NCI-H2171 (cell line): ENCODE measurements at places on chromosomes 5 and 9.

GRCh38 chr5:41885286-41885685 lies 15.1 kb upstream of the OXCT1 start:
- no peak for DNase-seq

DNA sequence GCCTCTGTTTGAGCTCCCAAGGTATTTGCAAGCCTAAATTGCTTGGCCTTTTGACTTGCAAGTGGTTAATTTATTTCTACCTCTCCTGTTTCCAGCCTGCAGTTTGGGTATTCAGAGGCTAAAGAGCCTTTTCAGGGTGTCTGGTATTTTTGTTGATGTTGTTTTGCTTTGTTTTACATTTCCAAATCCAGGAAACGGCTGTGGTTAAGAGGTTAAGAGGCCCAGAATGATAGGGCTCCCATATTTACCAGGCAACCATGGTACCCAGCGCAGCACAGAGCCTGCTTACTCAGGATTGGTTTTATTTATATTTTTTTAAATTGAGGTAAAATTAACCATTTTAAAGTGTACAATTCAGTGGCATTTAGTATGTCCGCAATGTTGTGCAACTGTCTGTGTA lies 92.1 kb downstream of the PDZD2 start:
- DNase-seq: no peak

- no peak for DNase-seq
Observed at GRCh38 chr5:22887566-22887965, 34.4 kb upstream of the CDH12 start.

DNA sequence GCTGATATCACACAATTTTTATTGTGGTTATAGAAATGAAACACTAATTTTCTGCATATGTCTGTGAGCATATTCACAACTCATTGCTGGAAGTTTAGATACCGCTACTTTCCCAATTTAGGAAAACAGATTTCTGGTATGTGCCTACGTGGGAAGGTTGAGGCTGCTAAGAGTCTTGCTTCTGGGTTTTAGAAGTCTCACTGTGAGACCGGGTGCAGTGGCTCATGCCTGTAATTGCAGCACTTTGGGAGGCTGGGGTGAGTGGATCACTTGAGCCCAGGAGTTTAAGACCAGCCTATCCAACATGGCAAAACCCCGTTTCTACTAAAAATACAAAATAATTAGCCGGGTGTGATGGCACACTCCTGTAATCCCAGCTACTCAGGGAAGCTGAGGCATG lies 39.6 kb downstream of the UBAP1 start:
- DNase-seq: no peak

GRCh38 chr5:76007904-76008303 lies 75.3 kb upstream of the SV2C start:
- DNase-seq: no peak

DNA sequence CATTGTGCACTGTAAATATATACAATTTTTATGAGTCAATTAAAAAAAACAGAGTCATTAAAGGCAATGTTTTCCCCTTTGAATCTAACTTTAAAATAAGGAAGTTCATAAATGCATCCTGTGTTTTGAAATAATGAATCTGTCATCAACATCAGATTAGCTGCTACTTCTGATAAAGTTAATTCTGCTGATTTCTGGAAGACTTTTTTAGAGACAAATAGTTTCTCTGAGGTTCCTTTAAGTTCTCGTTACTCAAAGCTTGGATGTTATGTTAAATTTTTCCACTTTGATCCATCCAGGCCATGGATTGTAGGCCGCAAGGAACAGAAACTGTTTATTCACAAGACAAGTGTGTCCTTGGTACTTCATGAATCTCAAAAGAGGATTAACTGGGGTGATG lies 115.5 kb downstream of the CARTPT start:
- DNase-seq: no peak

DNA sequence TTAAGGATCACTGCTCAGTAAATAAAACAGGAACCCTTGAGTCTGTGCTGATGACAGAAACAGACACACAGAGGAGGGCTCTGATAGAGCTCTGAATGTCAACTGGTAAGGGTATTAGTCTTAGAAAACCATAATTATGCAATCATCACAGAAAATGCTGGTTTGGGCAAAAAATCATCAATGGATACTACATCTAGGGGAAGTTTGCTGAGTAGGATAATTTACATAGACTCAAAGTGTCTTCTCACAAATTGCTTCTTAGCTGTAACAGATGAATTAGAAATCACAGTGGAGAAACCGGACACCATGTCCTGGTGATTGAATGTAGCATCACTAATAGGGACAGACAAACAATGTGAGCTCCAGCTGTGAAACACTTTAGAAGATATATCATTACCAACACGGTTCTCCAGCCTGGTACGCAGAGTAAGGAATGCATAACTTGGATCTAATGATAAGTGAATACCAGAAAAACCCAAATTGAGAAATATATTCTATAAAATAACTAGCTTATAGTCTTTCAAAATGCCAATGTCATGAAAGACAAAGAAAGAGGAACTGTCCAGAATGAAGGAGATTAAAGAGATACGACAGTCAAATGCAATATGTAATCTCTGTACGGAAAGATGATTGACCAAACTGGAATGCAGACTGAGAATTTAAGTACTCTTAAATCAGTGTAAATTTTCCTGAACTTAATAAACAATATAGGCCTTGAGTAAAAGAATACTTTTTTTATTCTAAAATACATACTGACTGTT lies 17.3 kb downstream of the CHD1 start:
- no peak for DNase-seq

DNA sequence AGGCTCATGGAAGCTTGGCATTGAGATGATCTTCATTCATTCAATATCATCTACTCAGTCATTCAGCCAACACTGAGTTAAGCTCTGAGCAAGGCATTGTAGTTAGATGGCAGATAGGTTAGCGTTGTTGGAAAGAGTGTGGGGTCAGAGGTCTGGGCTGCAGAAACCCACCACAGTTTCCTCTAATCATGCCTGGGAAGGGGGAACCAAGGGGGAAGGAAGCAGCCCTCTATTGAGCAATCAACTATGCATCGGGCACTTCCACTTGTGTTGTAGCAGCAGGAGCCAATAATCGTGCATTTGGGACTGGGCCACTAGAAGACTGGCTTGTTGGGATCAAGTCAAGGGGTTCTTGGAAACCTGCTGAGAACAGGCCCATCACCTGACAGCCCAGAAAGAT lies 139.1 kb downstream of the PIP5K1B start:
- no peak for DNase-seq

GRCh38 chr5:30040488-30041118 lies 1152.9 kb upstream of the CDH6 start:
- peak; percentile 54 for DNase-seq

DNA sequence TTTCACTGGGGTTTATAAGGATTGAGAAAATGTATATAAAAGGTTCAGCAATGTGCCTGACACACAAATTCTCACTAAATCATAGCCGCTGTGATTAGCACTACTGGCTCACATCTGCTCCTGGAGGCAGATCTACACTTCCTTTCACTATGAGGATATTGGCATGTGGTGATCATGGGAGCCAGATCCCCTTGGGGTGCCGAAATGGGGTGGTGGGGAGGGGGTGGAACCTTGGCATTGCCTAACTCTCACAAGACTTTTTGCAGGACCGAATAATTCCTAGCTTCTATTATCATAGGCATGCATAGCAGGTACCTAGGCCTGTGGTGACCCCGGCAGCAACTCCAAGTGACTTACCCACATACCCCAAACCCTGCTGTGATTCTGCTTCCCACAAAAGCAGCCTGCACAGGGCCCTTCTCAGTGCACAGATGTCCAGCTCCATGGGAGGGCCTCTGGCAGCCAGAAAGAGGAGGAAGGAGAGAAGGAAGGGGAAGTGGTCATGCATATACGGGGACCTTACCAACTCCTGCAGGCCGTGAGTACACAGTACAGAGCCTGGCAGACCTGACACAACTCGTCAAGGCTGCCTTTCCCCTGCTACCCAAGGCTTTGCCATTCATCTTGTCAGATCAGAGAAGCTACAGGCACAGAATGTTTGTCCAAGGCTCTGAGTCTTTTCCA lies 61.3 kb upstream of the IQGAP2 start:
- DNase-seq: no peak
